WTC11 (cell line): ENCODE measurements at places on chromosomes 3 and 15.
A peak's percentile ranks its signal among the peaks of the same experiment; 100 is the strongest.

DNA sequence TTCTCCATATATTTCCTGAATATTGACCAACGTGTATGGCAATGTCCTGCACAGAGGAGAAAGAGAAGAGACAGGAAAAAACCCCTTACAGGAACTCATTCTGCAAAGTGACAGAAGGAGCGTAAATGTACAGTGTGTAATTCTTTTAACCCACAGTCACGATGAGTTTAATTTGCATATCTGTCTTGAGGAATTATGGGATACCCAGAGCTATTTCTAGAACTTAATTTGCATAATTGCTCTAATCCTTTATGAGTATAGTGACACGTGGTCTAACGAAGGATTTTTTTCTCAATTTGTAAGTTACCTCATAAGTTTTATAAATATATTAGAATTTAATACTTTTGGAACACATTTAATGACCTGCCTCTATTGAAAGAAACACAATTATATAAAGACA is 9.8 kb downstream of the GPR27 start:
- no peak for DNase-seq

DNA sequence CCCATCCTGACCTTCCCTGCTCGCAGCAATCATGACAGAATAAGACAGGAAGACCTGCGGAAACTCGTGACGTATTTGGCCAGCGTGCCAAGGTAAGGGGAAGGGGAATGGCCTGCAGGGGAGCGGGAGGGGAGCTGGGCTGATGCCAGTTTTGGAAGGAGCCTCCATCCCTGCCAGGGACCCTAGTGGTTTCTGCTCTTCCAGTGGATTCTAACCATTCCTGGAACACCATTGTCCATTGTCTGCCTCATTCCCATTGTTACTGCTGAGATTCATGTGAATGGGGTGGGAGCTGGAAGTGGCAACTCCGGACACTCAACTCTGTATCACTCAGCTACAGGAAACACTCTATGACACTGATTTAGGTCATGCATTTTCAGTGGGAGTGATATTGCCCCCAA is 242.9 kb upstream of the ROPN1 start:
- no peak for DNase-seq

GRCh38 chr3:159149633-159150032 is 347.8 kb downstream of the MFSD1 start:
- no peak for DNase-seq

- DNase-seq = no peak
Observed at GRCh38 chr15:45161666-45162065, 26.1 kb downstream of the SHF start.

GRCh38 chr3:178457511-178457910 is 78.7 kb upstream of the KCNMB2 start:
- DNase-seq = no peak

GRCh38 chr15:22955544-22956119 is 24.5 kb downstream of the CYFIP1 start:
- DNase-seq = no peak

DNA sequence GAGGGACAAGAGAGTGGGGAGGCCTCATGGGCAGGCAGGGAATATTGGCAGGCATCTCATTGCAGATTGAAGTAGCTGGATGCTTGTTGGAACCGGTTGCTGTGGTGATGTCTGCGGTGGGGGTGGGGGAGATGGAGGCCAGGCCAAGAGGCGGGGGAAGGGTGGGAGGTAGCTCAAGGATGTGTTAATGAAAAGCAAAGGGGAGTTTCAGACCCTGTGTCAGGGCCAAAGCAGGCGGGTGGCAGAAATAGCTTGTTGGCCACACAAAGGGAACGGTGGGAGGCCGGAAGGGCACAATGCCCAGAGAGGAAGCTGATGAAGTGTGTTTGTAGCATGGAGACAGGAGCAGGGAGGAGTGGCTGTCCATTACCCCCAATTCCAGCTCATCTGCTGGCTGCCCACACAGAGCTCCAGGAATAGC is 28.0 kb downstream of the CCDC33 start:
- peak; percentile 37 for DNase-seq

- DNase-seq = no peak
Observed at GRCh38 chr3:14227856-14228255, 49.2 kb downstream of the LSM3 start.
